Nephron progenitor cell (in vitro differentiated cells): ENCODE measurements at places on chromosomes 12 and 14.

- H3K36me3 ChIP-seq, result peaks cover 5% of the 10 kb centered on the region
- H3K27ac ChIP-seq, result no peak overlapping the region
- H3K27me3 ChIP-seq, result peaks cover 35% of the 10 kb centered on the region
- H3K4me1 ChIP-seq, result peaks cover 74% of the 10 kb centered on the region
These were observed 123.6 kb downstream of the TSPAN9 start for GRCh38 chr12:3200814-3201233.

DNA sequence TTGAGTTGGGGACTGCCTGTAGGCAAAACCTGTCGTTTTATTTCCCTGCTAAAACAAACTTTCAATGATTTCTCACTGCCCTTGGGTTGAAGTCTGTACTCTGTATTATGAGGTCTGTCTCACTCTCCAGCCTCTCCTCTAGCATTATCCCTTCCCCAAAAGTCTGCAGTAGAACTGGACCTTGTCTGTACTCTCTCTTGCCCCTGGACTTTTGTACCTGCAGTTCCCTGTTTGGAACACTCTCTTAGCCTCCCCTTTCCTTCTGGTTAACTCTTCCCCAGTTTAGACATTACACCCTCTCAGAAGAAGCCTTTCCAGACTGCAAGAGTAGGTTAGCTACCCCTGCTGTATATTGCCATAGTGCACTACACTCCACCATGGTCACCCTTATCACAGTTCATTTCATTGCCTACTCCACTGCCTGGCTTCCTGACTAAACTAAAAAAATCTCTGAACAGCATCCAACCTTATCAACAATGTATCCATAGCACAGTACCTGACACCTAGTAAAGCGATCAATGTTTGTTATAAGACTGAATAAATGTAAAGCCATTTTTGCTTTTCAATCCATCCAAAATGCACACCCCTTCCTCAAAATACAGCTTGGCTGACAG lies 3.6 kb upstream of the AJUBA start:
- peaks cover 36% of the 10 kb centered on the region for H3K4me1 ChIP-seq
- no peak overlapping the region for H3K4me3 ChIP-seq
- DNase-seq, result no peak
- no peaks in the 10 kb centered on the region for H3K27me3 ChIP-seq
- H3K36me3 ChIP-seq, result peaks cover 27% of the 10 kb centered on the region

- peaks cover 51% of the 10 kb centered on the region for H3K4me1 ChIP-seq
- H3K27ac ChIP-seq, result no peak within 1 kb of the TSS
These were observed at the start of gene DNAJC22 for GRCh38 chr12:49346659-49347310. Gene DNAJC22, plus strand, starts transcription at chr12:49346888. Its CDS starts 1,985 bp downstream, at chr12:49348873.

DNA sequence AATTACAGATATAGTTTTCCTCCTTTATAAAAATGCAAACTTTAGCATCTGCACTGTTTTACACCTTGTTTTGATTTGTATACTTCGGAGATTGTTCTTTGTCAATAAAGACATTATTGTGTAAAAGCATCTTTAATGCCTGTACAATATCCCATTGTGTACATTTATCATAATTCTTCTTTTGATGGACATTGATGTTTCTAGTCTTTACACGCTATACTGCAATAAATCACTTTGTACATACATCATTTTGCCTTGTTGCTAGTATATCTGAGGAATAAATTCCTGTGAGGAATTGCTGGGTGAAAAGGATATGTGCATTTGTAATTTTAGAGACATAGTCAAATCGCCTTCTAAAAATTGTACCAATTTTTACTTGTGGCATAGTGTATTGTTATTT lies 30.4 kb downstream of the WDR20 start:
- no peaks in the 10 kb centered on the region for H3K27me3 ChIP-seq
- H3K36me3 ChIP-seq, result peaks cover 29% of the 10 kb centered on the region
- no peak overlapping the region for H3K4me3 ChIP-seq

DNA sequence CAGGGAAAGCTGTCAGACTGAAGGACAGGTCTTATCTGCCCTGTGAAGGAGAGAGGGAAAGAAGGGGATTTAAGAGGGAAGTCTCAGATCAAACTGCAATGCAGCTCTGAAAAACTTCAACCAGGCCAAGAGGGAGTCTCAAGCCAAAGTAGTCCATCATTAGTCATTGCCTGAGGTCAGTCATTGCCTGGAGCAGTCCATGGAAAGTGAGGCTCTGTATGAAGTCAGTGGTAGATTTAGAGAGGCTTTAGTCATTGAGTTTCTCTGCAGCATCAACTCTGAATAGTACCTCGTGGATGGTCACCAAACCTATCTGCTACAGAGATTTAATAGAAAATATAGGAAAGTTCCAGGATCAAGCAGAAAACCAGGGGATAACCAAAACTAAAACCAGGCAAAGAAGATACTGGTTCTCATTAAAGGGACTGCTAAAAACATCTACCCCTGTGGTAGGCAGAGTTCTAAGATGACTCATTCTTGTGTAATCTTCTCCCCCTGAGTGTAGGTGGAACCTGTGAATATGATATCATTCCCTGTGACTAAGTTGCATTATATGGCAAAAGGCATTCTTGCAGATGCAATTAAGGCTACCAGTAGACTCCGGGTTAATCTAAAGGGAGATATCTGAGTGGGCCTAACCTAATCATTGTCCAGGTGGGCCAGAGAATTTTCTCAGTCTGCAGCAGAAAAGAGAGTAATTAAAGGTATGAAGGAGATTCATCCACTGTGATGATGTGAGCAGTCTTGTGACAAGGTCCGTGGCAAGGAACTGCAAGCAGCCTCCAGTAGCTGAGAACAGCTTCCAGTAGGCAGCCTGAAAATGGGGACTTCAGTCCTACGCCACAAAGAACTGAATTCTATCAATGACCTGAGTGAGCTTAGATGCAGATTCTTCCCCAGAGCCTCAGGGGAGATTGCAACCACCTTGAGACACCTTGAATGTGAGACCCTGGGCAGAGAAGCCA lies 123.1 kb downstream of the GALC start:
- no peaks in the 10 kb centered on the region for H3K4me1 ChIP-seq
- H3K27ac ChIP-seq, result no peak overlapping the region
- H3K36me3 ChIP-seq, result no peaks in the 10 kb centered on the region

GRCh38 chr12:89707703-89708564 lies 704 bp downstream of the ATP2B1 start:
- peak overlapping the region; percentile 93 for H3K27ac ChIP-seq
- H3K36me3 ChIP-seq, result no peaks in the 10 kb centered on the region
- H3K27me3 ChIP-seq, result peaks cover 33% of the 10 kb centered on the region
- H3K4me3 ChIP-seq, result peak overlapping the region; percentile 96

GRCh38 chr14:51999084-51999483 lies 9.7 kb downstream of the RTRAF start:
- H3K4me3 ChIP-seq, result no peak overlapping the region
- DNase-seq, result no peak
- H3K4me1 ChIP-seq, result no peaks in the 10 kb centered on the region
- no peak overlapping the region for H3K27ac ChIP-seq
- H3K27me3 ChIP-seq, result no peaks in the 10 kb centered on the region

GRCh38 chr14:51307551-51307950 lies 67.5 kb downstream of the TMX1 start:
- H3K36me3 ChIP-seq, result no peaks in the 10 kb centered on the region
- H3K4me1 ChIP-seq, result peaks cover 9% of the 10 kb centered on the region
- DNase-seq, result no peak
- H3K27ac ChIP-seq, result no peak overlapping the region
- H3K27me3 ChIP-seq, result no peaks in the 10 kb centered on the region

DNA sequence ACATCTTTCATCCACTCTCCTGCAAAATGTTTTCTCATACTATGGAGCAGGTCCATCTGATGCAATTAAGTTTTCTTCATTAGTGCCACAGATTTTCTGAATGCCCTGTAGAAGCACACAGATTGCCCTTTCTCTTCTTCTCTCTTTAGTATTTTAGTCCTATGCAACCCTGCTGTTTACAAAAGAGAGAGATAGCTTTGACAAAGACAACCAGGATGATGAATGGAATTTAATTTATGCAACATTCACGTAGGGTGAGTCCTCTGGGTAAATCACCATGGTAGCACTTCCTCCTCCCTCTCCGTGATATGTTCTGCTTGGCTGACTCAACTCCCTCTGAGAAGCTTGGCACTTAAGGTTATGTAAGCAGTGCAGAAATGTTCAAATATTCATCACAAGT lies 400.9 kb upstream of the PDE3A start:
- H3K36me3 ChIP-seq, result no peaks in the 10 kb centered on the region
- H3K4me1 ChIP-seq, result peaks cover 60% of the 10 kb centered on the region
- H3K27ac ChIP-seq, result peak overlapping the region; percentile 78
- no peak for DNase-seq
- peak overlapping the region; percentile 41 for H3K4me3 ChIP-seq

- H3K4me1 ChIP-seq, result peaks cover 5% of the 10 kb centered on the region
- peaks cover 13% of the 10 kb centered on the region for H3K36me3 ChIP-seq
- DNase-seq, result no peak
- peaks cover 34% of the 10 kb centered on the region for H3K27me3 ChIP-seq
- no peak overlapping the region for H3K27ac ChIP-seq
- H3K4me3 ChIP-seq, result no peak overlapping the region
These were observed 179.2 kb upstream of the C14orf180 start for GRCh38 chr14:104400355-104400754.

DNA sequence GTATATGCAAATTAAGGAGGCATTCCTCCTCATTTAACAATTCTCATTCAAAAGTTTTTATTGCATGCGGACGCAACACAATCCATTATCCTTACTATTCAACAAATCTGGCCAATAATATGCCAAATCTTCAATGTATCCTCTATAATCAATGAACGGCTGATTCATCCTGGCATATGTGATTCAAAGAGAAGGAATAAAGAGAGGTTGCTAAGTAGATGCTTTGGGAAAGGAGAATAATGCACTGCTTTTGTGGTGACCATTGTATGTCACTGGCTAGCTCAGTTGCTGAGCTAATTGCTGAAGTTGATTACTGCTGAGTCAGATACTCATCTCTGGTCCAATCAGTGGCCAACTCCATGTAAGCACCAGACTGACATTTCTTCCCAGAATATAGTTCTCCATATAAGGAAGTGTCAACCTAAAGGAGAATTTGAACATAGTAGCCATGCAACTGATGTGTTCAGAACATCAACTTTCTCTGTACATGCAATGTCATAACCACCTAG lies 148.0 kb downstream of the PDZRN4 start:
- DNase-seq, result no peak
- no peak overlapping the region for H3K4me3 ChIP-seq
- H3K4me1 ChIP-seq, result no peaks in the 10 kb centered on the region
- H3K27me3 ChIP-seq, result no peaks in the 10 kb centered on the region
- no peak overlapping the region for H3K27ac ChIP-seq

GRCh38 chr12:132491138-132491663 lies 1.2 kb downstream of the FBRSL1 start:
- H3K27ac ChIP-seq, result no peak overlapping the region
- no peak for DNase-seq
- H3K36me3 ChIP-seq, result no peaks in the 10 kb centered on the region
- H3K4me1 ChIP-seq, result peaks cover 56% of the 10 kb centered on the region

DNA sequence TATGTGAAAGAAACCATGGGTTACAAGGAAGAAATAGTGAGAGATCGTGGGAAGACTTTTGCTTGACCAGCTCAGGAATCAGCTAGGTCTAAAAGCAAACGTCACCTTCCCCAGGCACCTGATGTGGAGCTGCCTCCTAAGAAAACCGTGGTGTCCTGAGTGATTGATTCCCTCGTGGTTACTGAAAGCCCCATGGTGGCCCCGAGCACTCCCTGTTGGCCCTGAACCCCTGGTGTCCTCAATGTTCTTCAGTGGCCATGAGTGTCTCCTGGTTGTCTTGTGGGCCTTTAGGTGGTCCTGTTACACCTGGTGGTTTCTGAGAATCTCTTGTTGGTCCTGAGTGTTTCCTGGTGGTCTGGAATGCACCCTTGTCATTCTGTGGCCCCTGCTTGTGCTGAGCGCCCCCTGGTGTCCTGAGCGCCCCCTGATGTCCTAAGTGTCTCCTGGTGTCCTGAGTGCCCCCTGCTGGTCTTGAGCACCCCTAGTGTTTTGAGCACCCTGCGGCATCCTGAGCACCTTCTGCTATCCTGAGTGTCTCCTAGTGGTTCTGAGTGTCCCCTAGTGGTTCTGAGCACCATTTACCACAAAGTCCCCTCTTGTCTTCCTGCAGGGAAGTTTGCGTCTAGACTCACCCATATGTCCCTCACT lies 518.7 kb downstream of the TMEM121 start:
- H3K27me3 ChIP-seq, result peaks cover 3% of the 10 kb centered on the region
- no peak overlapping the region for H3K4me3 ChIP-seq
- H3K27ac ChIP-seq, result no peak overlapping the region
- H3K4me1 ChIP-seq, result no peaks in the 10 kb centered on the region
- H3K36me3 ChIP-seq, result no peaks in the 10 kb centered on the region
- DNase-seq, result no peak

DNA sequence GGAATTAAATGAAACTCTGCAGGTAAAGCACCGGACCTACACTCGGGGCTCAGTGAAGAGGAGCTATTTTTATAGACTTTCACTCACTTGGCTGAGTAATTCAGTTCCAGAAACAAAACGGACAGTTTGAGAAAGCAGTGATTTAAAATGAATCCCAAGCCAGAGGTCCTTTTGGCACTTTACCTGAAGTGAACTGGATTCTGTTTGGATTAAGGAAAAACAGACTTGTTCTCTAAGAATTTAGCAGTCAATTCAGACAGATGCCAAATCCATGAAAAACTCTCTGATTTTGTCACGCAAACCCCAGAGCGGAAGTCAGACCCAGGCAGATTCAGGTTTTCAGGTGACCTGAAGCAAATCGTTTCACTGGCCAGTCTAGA lies 4.9 kb upstream of the VASH1 start:
- peak overlapping the region; percentile 88 for H3K27ac ChIP-seq
- DNase-seq, result no peak
- no peaks in the 10 kb centered on the region for H3K36me3 ChIP-seq
- peaks cover 32% of the 10 kb centered on the region for H3K27me3 ChIP-seq
- H3K4me1 ChIP-seq, result peaks cover 19% of the 10 kb centered on the region
- H3K4me3 ChIP-seq, result no peak overlapping the region

- no peaks in the 10 kb centered on the region for H3K36me3 ChIP-seq
- no peak overlapping the region for H3K27ac ChIP-seq
- peaks cover 8% of the 10 kb centered on the region for H3K27me3 ChIP-seq
- DNase-seq, result peak; percentile 18
These were observed 451.8 kb upstream of the TBX3 start for GRCh38 chr12:115135800-115136211.

DNA sequence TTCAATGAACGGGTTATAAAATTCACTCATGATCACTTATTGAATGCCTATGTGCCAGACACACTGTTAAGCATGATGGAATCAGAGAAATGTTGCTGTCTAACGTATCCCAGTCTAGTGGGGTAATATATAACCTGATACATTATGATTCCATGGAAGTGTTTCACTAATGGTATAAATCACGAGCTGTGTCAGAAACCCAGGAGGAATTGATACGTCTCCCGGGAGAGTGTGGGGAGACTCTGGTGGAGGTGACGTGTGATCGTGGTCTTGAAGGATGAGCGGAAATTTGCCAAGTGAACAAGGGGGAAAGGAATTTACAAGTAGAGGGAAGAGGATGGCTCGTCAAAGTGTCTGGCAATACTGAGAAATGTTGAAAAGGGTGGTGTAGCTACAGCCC lies 26.5 kb downstream of the MANSC1 start:
- H3K4me1 ChIP-seq, result peaks cover 36% of the 10 kb centered on the region
- H3K36me3 ChIP-seq, result no peaks in the 10 kb centered on the region
- DNase-seq, result no peak
- H3K4me3 ChIP-seq, result no peak overlapping the region

GRCh38 chr12:47868552-47869031 lies 36.2 kb downstream of the VDR start:
- DNase-seq, result no peak
- peaks cover 11% of the 10 kb centered on the region for H3K27me3 ChIP-seq
- no peak overlapping the region for H3K4me3 ChIP-seq
- peaks cover 15% of the 10 kb centered on the region for H3K4me1 ChIP-seq
- H3K27ac ChIP-seq, result no peak overlapping the region
- no peaks in the 10 kb centered on the region for H3K36me3 ChIP-seq
